Skeletal muscle cell (primary cell): ENCODE measurements at places on chromosomes 1 and 21.
A peak's percentile ranks its signal among the peaks of the same experiment; 100 is the strongest.

DNA sequence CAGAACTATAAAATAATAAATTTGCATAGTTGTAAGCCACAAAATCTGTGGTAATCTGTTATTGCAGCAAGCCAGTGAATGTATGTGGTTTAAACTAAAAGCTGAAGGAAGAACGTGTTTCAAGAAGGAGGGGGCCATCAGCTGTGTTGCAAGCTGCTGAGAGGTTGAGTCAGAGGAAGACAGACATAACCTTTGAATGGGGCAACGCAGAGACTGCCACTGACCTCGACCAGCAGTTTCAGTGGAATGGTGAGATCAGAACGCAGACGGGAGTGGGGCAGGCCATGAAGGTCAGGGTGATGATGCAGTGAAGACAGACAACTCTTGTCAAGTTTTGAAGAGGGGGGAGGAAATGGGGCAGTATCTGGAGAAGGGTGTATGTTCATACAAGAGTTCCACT, 23.2 kb upstream of the QSOX1 start:
- peak; percentile 87 for DNase-seq

GRCh38 chr21:38404177-38404576, 94.1 kb downstream of the ERG start:
- no peak for DNase-seq

DNA sequence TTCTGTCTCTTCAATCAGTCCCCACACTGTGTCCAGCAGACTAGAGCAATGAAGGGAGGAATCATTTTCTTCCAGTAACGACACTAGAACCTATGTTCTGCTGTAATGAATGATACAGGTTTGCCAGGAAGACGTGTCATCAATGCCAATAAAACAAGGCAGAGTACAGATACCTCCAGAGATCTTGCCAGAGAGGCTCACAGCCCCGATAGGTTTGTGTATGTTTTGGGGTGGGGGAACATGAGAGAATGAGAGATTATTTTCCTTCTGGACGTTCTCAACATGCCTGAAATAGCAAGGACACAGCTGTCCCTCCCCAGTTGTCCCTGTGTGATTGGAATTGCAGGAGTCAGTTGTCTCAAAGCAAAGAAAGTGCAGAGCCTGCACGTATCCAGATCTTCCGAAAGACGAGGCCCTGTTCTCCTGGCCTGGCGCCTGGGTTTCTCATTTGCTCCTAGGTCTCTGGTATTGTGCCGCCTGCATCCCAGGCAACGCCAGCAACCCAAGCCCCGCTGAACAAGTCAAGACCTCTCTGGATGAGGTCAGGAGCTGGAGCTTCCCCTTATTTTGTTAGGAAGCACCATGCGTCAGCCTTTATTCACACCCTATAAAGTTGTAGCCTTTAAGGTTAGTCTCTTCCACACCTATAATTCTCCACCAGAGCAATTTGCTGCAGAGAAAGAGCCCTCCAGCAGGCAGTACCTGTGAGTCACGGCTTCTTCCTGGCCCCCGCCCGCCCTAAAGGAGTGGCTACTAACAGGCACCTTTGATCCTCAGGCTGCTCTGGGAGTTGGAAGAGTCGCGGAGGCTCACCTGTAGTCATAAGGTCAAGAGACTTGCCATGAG, 130.5 kb downstream of the TOMM20 start:
- no peak for DNase-seq

DNA sequence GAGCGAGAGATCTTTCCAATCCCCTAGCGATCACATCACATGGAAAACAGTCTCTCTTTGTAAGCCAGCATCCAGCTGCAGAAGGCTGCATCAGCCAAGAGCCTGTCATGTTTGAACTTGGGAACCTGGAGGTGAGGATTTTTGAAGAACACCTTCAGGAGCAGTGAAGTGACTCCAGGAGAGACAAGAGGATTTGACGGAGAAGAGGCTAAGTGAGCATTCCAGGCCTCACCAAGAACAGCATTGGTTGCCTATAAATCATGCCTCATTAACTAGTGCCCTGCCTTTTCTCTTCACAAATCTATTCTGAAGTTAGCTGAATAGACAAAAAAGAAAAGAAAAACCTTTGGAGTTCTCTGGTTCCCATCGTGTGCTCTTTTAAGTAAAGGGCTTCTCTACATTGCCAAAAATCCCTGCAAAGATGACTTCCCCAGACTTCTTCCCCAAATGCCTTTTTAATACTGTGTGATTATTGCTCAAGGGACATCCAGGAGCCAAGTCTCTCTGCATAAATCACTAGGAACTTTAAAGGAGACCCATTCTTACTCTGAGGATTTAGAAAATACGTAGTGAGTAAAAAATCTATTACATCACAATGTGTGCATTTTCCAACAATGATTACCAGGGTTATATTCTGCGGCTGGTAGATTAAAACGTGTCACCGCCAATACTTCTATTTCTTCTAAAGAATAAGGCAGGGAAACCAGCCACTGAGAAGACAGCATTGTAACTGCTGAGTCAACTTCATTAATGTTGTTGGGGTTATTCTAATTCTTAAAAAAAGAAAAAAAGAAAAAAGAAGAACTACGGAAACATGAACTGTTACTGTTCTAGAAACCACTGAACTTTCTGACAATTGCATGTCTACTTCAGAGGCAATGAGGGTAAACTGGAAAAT, 95.2 kb downstream of the KIF14 start:
- DNase-seq: peak; percentile 43

DNA sequence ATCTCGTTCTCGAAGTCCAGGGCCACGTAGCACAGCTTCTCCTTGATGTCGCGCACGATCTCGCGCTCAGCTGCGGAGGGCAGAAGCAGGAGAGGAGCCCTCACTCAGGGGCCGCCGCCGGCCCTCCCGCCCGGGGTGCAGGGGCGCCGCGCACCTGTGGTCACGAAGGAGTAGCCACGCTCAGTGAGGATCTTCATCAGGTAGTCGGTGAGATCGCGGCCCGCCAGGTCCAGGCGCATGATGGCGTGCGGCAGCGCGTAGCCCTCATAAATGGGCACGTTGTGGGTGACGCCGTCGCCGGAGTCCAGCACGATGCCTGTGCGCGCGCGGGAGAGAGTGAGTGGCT, 1.8 kb downstream of the ACTA1 start:
- DNase-seq: no peak

GRCh38 chr21:42095581-42095980, 24.5 kb downstream of the UMODL1 start:
- no peak for DNase-seq

GRCh38 chr1:52551507-52552235, 1.2 kb downstream of the TUT4 start:
- DNase-seq: no peak

- DNase-seq: no peak
Measured at GRCh38 chr1:93033029-93033428, 46.1 kb upstream of the MTF2 start.

- no peak for DNase-seq
Measured at GRCh38 chr1:37186246-37186756, 152.0 kb upstream of the GRIK3 start.

- peak; percentile 90 for DNase-seq
Measured at GRCh38 chr1:198657550-198658064, 18.8 kb downstream of the PTPRC start.

GRCh38 chr1:178271471-178271870, 177.6 kb downstream of the RASAL2 start:
- DNase-seq: no peak

- DNase-seq: no peak
Measured at GRCh38 chr21:27168084-27168483, 201.2 kb upstream of the ADAMTS5 start.

DNA sequence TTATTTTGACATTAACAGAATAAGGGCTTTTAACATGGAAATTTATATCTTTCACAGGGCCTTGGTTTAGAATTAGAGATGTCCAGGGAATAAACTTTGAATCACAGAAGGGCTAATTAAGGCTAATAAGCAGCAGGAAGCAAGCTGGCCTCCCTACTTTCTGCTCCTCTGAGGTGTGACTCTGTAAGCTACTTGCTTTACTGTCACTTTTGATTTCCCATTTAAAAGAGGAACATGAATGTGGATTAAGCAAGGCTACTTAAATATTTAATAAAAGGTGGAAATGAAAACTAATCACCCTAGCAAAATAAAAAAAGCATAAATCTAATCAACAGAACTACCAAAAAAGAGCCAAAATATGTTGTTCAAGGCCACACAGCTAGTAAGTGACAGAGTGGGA, 28.9 kb upstream of the CD5L start:
- DNase-seq: no peak

DNA sequence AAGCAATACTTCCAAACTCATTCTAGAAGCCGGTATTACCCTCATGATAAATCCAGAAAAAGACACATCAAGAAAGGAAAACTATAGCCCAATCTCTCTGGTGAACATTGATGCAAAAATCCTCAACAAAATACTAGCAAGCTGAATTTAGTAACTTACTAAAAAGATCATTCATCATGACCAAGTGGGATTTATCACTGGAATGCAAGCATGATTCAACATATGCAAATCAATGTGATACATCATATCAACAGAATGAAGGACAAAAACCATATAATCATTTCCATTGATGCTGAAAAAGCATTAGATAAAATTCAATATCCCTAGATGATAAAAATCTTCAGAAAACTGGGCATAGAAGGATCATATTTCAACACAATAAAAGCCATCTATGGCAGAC, 402.9 kb downstream of the TGFB2 start:
- DNase-seq: no peak

GRCh38 chr1:230287674-230288315, 138.3 kb downstream of the PGBD5 start:
- no peak for DNase-seq

DNA sequence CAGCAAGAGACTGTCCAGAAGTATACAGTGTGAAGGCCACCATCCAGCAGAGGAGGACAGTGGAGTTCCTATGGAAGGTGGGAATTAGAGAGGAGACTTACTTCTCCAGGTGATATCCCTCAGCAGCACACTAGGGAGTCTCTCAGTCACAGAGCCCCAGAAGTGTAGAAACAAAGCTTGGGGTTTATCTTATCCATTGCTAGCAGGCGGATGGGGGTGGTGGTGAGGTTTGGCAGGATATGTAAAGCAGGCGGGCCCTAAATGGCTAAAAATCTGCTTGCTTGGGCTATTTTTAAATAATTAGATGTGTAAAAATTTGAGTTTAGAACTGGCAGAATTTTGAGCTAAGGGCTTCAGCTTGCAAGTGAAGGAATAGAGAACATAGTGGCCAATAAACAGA, 50.1 kb upstream of the RGS18 start:
- DNase-seq: no peak

DNA sequence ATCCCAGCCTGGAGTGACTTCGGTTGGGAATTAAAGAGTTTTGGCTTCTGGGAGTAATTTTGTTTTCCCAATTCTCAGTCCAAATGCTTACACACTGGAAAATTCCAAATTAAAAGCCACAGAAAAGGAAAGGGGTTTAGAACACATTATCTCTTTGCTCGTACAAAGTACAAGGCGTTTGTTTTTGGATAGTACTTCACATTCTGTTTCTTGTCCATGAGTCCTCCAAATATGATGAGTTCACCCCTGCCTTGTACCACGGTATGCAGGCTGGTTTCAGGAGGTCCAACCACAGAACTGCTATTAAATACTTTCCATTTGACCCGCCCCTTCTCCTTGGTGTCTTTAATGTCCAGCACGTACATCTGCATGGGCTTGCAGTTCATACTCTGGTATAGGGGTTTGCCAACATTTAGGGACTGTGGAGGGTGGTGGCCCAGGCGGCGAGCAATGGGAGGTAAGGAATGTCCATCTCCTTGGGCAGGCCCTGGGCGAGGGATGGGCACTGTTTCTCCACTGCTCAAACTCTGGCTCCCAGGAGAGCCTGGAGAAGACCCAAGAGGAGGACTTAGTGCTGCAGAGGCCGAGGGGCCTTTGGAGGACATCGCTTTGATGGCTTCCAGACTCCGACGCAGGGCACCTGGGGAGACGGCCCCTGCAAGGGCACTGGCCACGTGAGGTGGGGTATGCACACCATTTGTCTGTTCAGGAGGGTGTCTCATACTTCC, 13.7 kb upstream of the CPLANE2 start:
- DNase-seq: no peak

DNA sequence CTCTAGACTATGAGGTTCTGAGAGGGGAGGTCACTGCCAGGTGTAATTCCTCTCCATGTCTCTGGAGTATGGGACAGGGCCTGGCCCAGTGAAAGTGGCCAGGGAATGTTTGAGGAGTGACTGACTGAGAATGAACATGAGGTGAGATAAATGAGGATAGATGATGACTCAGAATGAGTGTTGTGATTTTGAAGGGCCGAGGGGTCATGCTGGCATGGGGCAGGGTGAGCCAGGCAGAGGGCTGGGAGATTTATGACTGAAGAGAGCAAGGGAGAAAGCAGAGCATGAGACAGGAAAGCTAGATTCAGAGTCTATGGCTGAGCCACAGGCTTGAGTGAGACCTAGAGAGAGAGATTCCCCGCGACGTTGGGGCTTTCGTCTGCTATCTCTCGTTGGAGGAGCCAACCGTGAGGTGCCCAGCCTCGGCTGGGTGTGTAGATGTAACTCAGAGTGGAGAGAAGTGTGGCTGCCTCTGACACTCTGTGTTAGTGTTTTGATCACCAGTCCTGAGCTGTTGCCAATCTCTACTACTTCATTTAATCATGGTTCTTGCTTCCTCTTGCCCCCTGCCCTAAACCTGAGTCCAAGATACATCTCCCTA, 50.1 kb downstream of the FOXD2 start:
- no peak for DNase-seq

GRCh38 chr1:17719874-17720273, 35.3 kb upstream of the ACTL8 start:
- no peak for DNase-seq

DNA sequence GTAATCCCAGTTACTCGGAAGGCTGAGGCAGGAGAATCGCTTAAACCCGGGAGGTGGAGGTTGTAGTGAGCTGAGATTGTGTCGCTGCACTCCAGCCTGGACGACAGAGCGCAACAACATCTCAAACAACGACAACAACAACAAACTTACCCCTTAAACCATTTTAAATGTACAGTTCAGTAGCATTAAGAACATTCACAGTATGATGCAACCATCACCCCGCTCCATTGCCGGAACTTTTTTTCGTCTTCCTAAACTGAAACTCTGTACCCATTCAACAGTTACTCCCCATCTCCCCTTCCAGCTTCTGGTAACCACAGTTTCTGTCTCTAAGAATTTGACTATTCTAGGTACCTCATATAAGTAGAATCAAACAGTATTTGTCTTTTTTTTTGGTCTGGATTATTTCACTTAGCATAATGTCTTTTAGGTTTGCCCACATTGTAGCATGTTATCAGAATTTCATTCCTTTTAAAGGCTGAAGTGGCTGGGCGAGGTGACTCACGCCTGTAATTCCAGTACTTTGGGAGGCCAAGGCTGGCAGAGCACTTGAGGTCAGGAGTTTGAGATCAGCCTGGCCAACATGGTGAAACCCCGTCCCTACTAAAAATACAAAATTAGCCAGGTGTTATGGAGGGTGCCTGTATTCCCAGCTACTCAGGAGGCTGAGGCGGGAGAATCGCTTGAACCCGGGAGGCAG, 19.6 kb downstream of the CA6 start:
- DNase-seq: no peak

DNA sequence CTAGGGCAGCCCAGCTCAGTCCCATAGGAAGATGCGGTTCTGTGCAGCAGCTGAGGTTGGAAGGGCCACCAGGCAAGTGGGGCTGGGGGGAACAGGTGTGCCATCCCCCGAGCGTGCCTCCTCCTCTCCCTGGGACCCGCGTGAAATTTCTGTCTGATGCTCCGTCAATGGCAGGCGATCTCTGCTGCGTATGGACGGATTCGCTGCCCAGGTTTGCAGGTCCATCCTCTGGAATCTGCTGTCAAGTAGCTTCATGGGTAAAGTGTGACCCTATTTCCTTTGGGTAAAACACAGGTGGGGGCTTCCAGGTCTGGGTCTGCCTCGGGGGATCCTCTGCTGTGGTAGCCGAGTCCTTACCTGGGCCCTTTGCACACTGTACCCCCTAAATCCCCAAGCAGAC, 114.6 kb upstream of the ARHGEF16 start:
- DNase-seq: no peak

- no peak for DNase-seq
Measured at GRCh38 chr1:238329671-238330070, 438.9 kb upstream of the ZP4 start.
